ENCODE measurements at places on chromosomes 1 and 21. TPM values are rescaled to one million over a fixed set of nuclear protein-coding genes. Genes with fewer than 3 reads are reported as not detected.

The OR6Y1 gene
- not detected for total RNA-seq

DNA sequence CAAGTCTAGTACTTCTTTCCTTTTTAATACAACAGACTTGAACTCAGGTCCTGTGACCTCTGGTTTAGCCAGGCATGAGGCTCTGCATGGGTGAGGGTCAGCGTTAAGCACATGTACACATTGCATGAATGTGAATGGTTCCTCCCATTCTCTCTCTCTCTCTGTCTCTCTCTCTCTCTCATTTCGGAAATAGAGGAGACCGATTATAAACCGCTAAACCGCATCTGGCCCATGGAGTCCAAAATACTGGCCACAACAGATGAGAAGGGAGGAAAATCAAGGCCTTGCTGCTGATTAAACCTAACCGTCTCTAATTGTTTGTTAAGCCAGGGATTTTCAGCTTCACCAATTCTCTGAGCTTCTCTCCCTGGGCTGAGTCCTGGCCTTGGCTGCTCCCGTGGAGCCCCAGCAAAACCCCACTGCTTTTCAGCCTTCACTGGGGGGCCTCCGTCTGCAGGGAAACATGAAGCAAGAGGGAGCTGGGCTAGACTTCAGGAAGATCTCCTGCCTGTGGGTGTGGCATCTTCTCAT, 6.6 kb downstream of the RSPO1 start:
- DNase-seq = no peak

DNA sequence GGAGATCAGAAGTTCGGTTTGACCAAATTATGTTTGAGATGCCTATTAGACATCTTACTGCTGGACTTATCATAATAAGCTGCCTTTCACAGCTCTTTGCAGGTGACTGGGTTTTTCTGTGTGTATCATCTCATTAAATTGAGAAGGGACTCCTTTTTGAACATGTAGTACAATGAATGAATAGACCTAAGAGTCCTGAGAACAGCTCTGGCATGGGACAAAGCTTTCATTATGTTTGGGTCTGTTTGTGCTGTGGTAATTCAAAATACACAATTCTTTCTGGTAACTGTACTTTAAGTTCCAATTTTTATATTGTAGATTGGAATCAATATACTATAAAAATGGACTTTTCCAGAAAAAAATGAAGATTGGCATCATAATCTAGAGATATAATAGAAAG, 312.3 kb downstream of the TM2D1 start:
- no peak for DNase-seq

The SPRR2F gene
- not detected for total RNA-seq
